B cell (primary cell): ENCODE measurements at places on chromosomes 16 and 17. TPM values are rescaled to one million over a fixed set of nuclear protein-coding genes. Genes with fewer than 3 reads are reported as not detected.

DNA sequence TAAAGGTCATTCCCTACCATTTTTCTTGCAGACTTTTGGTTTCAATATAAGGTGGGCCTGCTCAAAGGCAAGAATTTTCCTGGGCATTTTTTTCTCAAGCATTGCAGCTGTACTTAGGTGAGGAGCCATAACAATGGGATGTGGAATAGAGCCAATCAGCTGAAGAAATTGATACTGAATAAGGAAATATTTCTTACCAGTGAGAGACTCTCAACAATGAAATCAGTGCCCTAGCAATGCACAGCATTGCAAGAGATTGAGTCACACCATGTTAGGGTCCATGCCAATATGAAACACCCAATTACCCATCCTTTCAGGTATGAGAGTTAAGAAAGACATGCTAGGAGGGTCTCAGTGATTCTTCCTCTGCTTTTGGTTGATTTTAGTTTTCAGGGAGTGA, 237.6 kb downstream of the SOX9 start:
- DNase-seq, result no peak

DNA sequence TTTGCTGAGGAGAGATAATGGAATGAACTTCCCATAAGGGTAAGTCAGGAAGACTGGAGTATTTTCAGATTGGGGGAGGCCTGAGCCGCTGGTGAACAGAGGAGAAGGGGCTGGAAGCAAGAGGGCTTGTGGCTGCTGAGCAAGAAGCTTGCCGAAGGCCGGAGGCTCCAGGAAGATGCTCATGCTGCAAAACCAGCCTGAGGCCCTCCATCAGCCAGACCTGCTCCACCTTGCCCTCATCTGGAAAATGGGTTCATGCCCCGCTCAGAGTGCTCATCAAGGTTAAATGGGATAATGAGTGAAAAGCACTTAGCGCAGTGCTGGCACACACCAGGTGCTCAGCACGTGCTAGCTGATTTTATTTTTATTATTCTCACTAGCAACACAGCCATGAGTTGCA, 5.5 kb upstream of the ASGR1 start:
- no peak for DNase-seq

GRCh38 chr17:27269201-27269600, 24.7 kb upstream of the WSB1 start:
- DNase-seq, result no peak

- DNase-seq, result no peak
These were observed 202.7 kb downstream of the FOXL1 start for GRCh38 chr16:86781046-86781445.

DNA sequence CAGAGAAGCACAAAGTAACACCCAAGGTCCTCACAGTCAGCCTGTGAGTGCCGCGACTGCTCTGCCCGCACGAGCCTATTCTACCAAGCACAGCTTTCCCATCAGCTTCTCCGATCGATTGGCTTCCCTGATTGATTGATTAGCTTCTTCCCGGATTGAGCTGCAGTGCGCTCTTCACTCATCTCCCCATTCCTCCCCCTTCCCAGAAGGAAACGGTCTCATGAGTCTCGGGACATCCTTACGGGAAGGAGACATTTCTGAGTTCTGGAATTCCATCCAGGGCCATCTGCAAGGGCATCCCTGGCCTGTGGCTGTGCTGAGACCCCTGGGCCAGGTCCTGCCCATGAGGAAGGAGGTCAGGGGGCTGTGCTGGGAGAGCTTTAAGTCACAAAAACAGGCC, 18.0 kb downstream of the PIEZO1 start:
- no peak for DNase-seq

DNA sequence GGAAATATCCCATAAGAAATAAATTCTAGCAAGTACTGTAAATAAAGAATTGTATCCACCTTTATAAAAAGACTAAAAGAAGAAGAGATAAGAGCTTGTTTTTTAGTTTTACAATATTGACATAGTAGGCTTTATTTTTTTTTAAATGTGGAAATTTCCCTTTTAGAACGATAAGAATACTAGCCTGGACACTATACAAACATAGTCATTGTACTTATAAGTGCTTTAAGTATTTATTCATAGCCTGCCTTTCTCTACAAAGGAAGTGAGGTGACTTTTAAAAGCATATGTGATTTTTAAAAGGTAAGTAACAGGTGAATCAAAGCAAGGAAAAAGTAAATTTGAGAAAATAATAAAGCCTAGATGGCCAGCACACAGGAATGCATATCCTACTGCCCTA, 17.7 kb downstream of the TOX3 start:
- DNase-seq, result no peak

GRCh38 chr17:7703584-7704479, 1.2 kb upstream of the EFNB3 start:
- DNase-seq, result peak; percentile 54

GRCh38 chr17:74153456-74153810, 50.0 kb upstream of the RPL38 start:
- DNase-seq, result no peak

- peak; percentile 48 for DNase-seq
These were observed 10.4 kb downstream of the RAI1 start for GRCh38 chr17:17691468-17692263.

- DNase-seq, result no peak
These were observed 721.1 kb upstream of the RBFOX1 start for GRCh38 chr16:6611535-6611934.

DNA sequence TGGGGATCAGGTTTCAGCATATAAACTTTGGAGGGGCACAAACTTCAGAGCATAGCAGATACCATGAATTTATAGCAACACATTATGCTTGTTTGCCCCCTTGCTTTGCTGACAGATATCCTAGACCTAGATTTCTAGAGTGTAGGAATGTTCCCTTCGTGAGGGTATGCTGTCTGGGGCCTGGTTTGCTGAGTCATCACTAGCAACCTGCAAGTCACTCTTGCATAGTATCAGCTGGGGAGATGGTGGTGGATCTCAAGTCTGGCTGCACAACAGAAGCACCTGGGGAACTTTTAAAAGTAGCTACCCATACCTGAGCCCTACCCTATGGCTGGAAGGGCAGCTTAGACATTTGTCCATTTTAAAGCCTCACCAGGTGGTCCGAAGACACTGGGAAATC, 22.3 kb upstream of the HSBP1 start:
- no peak for DNase-seq

DNA sequence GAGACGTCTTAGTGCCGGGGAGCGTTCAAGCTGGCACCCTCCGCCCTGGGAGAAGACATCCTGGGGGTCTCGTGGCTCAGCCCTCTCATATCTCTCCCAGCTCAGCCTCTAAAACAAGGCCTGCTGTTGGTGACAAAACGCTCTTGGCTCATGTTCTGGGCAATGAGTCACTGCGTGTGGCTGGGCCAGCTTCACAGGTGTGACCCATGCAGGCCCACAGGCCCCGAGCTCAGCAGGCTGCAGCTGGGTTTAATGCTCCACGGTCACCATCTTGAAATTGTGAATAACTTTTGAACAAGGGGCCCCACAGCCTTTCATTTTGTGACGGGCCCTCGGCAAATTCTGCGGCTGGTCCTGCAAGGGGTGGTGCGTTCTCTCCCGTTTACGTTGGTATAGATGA, 22.4 kb downstream of the GAA start:
- DNase-seq, result no peak

- DNase-seq, result no peak
These were observed 560.7 kb upstream of the PSMD7 start for GRCh38 chr16:73735954-73736353.

GRCh38 chr17:34920676-34921075, 40.6 kb downstream of the CCT6B start:
- DNase-seq, result no peak

- no peak for DNase-seq
These were observed 36.3 kb downstream of the LYRM9 start for GRCh38 chr17:27856676-27857432.

The GALNS gene
- 68.4 and 81.3 TPM in 2 replicates for total RNA-seq

The KCNJ2 gene
- total RNA-seq, result not detected in 2 replicates

The ZP2 gene
- not detected in 2 replicates for total RNA-seq

The CEP112 gene
- total RNA-seq, result 4.6 and 8.5 TPM in 2 replicates

The C16orf46 gene
- 0.73 TPM in 1 of 2 replicates, not detected in the other for total RNA-seq

The HCRT gene
- not detected in 2 replicates for total RNA-seq

The TBC1D3 gene
- 1.7 and 13.2 TPM in 2 replicates for total RNA-seq

The ALDOC gene
- total RNA-seq, result 16.7 and 20.7 TPM in 2 replicates

The SDK2 gene
- 12.7 and 13.0 TPM in 2 replicates for total RNA-seq

The KCNG4 gene
- total RNA-seq, result not detected in 2 replicates

The ITGB4 gene
- total RNA-seq, result 0.81 and 1.1 TPM in 2 replicates

The HOXB9 gene
- total RNA-seq, result not detected in 2 replicates
